ENCODE measurements at places on chromosomes 2 and 18.

DNA sequence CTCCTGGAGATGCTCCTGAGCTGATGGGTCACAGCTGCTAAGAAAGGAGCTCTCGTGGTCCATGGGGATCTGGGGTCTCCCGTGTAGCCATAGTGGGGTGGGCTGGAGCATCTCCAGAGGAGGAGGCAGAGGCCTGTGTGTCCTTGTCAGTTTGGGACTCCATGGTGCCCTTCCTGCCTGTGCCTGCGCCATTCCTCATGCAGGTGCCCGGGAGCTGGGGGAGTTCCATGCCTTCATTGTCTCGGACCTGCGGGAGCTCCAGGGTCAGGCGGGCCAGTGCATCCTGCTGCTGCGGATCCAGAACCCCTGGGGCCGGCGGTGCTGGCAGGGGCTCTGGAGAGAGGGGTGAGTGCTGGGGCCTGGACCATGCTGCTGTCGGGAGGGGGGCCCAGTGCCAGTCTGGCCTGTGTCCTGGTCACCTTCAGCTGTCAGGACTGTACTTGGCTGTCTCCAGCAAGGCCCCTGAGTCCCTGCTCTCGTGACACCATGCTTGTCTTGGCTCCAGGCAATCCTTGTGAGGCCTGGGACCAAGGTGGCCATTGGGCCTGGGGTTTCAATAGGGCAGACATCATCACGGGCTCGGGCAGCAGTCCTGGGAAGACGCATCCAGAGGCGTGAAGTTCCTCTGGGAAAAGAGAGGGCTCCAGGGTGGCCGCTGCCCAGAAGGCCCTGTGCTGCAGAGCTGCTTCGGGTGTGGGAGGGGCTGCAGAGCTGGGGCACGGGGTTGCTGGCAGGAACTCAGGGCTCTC lies 7.3 kb downstream of the CAPN10 start:
- DNase-seq = no peak

DNA sequence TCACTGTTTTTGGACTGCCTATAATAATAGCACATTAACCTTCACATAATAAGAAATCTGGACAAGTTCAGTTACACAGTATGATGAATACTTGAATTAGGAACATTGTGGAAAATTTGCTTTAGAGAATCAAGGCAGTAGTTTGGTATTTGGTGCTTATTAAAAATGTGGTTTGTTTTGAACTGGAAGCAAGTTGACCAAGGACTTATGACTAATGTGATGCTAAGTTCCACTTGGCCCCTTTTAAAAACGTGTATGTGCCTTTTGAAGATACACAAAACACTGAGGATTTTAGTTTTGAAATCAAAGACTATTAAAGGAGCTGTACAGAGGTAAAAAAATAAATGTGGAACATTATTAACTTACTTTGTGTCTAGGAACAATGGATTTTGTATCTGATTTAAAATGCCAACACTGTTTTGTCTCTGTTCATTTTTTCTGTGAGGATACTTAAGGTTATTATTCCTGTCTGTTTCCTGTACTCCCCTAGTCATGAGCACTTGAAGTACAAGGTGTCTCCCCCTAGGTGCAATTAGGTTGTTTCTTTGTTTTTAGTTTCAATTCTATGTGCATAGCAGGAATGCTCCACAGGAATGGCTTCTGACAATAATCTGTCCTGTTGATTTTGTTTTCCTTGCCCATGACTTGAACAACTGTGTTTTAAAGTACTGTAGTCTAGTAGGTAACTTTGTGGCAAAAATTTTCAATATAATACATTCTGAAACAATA lies 49.6 kb upstream of the PTH2R start:
- no peak for DNase-seq

GRCh38 chr2:179861416-179862067 lies at the start of gene ZNF385B:
Gene ZNF385B, minus strand, starts transcription at chr2:179861612.
- no peak for DNase-seq

- no peak for DNase-seq
Measured at GRCh38 chr2:20992201-20992711, 51.6 kb downstream of the APOB start.

GRCh38 chr18:72104851-72105250 lies 439.3 kb downstream of the CBLN2 start:
- no peak for DNase-seq

- no peak for DNase-seq
Measured at GRCh38 chr2:32702303-32703064, 74.6 kb downstream of the TTC27 start.

GRCh38 chr2:68805025-68805424 lies 66.2 kb downstream of the BMP10 start:
- no peak for DNase-seq
